Stromal cell of bone marrow (primary cell): ENCODE measurements at places on chromosomes 13 and 19.
A peak's percentile ranks its signal among the peaks of the same experiment; 100 is the strongest.

DNA sequence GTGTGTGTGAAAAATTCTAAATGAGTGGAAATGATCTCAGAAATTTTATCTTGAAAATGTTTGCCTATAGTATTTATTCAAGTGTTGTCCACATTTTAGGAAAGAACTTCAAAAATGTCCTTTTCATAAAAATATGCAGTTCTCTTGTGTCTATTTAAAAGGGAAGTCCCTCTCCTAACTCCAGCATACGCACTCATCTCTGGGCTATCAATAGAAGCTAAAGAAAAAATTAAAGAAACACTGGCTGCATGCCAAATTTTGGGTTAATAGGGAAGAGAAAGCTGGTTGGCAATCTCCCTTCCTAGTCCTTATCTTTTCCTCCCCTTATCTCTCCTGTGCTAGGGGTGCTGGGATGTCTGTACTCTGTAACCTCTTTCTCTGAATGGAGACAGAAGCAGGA, 313.3 kb downstream of the ENOX1 start:
- no peak for DNase-seq

DNA sequence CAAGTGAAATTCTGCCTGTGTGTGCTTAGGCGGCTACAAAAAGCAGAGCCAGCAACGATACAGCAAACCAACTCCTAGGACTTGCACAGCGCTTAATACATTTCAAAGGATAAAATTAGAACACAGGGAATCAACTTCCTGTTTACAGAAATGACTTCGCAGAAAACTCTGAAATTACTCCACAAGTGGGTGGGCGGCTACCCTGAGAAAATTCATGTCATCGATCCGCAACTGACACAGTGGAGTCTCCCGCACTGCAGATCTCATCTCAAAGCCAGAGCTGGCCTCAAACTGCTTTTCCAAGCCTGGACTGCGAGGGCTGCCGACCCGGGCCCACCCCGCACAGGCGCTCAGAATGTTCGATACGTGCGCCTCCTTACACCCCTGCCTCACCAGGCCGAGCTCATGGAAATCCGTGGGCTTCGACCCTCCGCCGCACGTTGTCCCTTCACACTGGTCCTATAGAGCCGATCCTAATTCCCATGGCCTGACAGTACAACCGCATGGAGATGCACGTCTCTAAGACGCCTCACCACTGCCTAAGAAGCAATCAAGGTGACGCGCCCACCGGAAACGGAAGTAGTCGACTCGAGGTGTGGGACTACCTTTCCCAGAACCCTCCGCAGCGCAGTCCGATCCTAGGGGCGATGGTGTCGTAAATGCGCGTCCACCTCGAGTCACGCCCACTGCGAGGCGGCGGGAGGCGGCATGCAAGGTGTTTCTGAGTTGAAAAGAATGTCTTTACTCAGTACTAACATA, at the start of gene ZNF229:
Gene ZNF229 (minus strand): TSS at position 557 of the 759 bp plus-strand sequence. CDS start 5,625 bp downstream, outside the sequence.
- peak; percentile 84 for DNase-seq

- DNase-seq: peak; percentile 72
Observed at GRCh38 chr13:113897161-113897560, 33.3 kb upstream of the GAS6 start.

GRCh38 chr13:100176801-100177400, 88.0 kb downstream of the PCCA start:
- peak; percentile 16 for DNase-seq

GRCh38 chr19:52227196-52227940, 37.5 kb downstream of the PPP2R1A start:
- no peak for DNase-seq

- DNase-seq: no peak
Observed at GRCh38 chr13:113749967-113750366, 9.1 kb upstream of the TMEM255B start.

GRCh38 chr19:37332839-37333238, 38.1 kb upstream of the ZNF527 start:
- DNase-seq: no peak
